ENCODE measurements at places on chromosomes 1 and 21. TPM values are rescaled to one million over a fixed set of nuclear protein-coding genes. Genes with fewer than 3 reads are reported as not detected.
A peak's percentile ranks its signal among the peaks of the same experiment; 100 is the strongest.

The FNDC10 gene
- total RNA-seq, result 2.8 TPM

The PALMD gene
- total RNA-seq, result not detected

DNA sequence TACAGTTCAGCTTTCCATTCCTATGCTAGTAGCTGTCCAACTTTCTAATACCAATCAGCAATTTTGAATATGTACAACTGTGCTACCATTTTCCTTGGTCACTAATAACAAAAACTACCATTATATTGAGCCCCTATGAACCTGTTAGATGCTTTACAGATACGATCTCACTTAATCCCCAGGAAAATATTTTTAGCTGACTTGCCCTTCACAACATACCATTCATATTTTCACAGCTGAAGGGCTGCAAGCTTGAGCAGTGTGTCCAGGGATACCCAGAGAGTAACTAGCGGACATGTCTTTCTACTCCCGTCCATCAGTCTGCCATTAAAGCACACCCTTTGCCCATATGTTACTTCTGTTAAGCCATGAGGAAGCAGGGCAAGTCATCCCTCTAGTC, 140.5 kb downstream of the SPATA46 start:
- H3K27ac ChIP-seq, result no peak overlapping the region
- no peak overlapping the region for H3K4me3 ChIP-seq
- H3K4me1 ChIP-seq, result no peaks in the 10 kb centered on the region
- no peak for DNase-seq

GRCh38 chr1:221274373-221274772, 395.1 kb downstream of the HLX start:
- no peak overlapping the region for H3K4me3 ChIP-seq
- H3K4me1 ChIP-seq, result no peaks in the 10 kb centered on the region
- H3K27me3 ChIP-seq, result no peaks in the 10 kb centered on the region
- DNase-seq, result no peak
- no peak overlapping the region for H3K27ac ChIP-seq
- H3K36me3 ChIP-seq, result no peaks in the 10 kb centered on the region

DNA sequence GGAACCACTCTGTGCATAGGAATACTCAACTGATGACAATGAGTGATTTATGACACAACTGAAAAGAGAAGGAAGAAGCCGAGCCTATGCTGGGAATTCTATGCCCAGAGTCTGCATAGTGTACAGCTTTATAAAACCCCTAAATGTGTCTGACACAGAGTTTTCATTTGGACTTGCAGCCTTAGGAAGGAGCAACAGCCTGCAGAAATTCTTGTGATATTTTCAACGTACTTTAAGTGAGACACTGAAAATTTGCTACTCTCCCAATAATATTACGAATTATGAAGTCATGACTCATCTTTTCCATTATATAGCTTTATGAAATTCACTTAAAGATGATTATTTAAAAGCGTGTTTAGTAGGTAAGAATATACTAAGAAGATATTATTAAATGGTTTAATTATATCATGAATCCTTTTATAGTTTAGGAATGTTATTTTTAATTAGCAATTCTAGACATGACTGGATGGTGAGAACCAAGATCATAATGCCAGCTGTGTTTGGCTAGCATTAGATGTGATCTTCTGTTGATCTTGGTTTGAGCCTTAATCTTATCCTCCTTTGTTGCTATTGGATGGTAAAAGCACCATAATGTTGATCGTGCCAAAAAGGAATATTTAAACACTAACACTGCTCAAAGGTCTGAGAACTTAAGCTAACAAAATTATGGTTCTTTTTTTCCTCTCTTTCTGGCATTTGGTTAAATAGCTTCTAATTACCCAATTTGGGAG, 785.1 kb upstream of the ADGRL4 start:
- no peaks in the 10 kb centered on the region for H3K4me1 ChIP-seq
- no peak overlapping the region for H3K27ac ChIP-seq
- no peak for DNase-seq
- H3K4me3 ChIP-seq, result no peak overlapping the region
- no peaks in the 10 kb centered on the region for H3K36me3 ChIP-seq

- peaks cover 6% of the 10 kb centered on the region for H3K36me3 ChIP-seq
- peak; percentile 38 for DNase-seq
- peak overlapping the region; percentile 51 for H3K4me3 ChIP-seq
- no peak overlapping the region for H3K27ac ChIP-seq
- H3K27me3 ChIP-seq, result no peaks in the 10 kb centered on the region
- peaks cover 36% of the 10 kb centered on the region for H3K4me1 ChIP-seq
Observed at GRCh38 chr1:2587071-2587859, 688 bp downstream of the PRXL2B start.

GRCh38 chr1:92482665-92483609, 3.8 kb downstream of the GFI1 start:
- peaks cover 62% of the 10 kb centered on the region for H3K4me1 ChIP-seq
- H3K27ac ChIP-seq, result no peak overlapping the region
- DNase-seq, result peak; percentile 64
- peaks cover 11% of the 10 kb centered on the region for H3K36me3 ChIP-seq
- peak overlapping the region; percentile 65 for H3K4me3 ChIP-seq
- no peaks in the 10 kb centered on the region for H3K27me3 ChIP-seq

GRCh38 chr1:12544357-12544756, 73.7 kb downstream of the DHRS3 start:
- H3K4me1 ChIP-seq, result peaks cover 4% of the 10 kb centered on the region
- no peak for DNase-seq
- H3K27me3 ChIP-seq, result no peaks in the 10 kb centered on the region
- H3K36me3 ChIP-seq, result no peaks in the 10 kb centered on the region

DNA sequence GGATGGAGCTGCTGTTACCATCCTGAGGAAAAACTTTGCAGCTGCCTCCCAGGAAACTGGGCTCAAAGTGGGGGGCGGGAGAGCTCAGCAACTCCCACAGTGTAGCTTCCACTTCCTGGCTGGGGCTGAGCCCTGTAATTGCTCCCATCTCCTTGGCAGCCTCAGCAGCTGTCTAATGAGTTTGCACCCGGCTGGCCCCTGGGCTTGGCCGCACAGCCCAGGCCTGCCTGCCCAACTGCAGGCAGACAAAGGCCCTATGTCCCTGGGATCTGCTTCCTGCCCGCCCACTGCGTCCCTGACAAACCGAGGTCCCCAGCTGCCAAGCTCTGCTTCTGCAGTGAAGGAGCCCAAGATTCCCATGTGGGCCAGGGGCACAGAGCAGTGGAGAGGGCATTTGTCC, 30.1 kb downstream of the EDN2 start:
- H3K27me3 ChIP-seq, result no peaks in the 10 kb centered on the region
- H3K27ac ChIP-seq, result no peak overlapping the region
- H3K4me3 ChIP-seq, result no peak overlapping the region
- DNase-seq, result no peak
- H3K4me1 ChIP-seq, result no peaks in the 10 kb centered on the region

DNA sequence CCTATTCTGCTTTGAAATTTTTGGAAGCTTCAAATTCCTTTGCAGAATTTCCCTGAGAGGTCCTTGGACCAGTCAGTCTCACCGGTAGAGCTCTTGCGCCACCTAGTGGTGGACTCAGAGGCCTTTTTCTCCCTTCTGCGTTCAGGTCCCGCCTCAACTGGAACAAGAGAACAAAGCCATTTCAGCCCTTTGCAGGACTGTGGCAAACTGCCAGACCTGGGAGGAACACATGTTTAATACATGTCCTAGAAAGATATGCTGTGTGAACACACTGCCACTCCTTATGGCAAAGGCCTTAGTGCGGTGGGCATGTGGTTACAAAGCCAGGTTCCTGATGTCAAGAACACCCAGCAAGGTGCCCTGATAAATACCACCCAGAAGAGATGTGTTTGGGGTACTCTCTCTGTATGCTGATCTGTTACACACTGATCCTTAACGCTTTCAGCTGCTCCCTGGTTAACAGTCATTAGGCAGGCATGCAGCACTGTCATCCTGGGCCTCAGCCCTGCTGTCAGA, 82.2 kb upstream of the SSX2IP start:
- no peak overlapping the region for H3K27ac ChIP-seq
- no peak overlapping the region for H3K4me3 ChIP-seq
- DNase-seq, result peak; percentile 68
- no peaks in the 10 kb centered on the region for H3K4me1 ChIP-seq

The SPATA46 gene
- not detected for total RNA-seq

The KLHDC7A gene
- not detected for total RNA-seq

DNA sequence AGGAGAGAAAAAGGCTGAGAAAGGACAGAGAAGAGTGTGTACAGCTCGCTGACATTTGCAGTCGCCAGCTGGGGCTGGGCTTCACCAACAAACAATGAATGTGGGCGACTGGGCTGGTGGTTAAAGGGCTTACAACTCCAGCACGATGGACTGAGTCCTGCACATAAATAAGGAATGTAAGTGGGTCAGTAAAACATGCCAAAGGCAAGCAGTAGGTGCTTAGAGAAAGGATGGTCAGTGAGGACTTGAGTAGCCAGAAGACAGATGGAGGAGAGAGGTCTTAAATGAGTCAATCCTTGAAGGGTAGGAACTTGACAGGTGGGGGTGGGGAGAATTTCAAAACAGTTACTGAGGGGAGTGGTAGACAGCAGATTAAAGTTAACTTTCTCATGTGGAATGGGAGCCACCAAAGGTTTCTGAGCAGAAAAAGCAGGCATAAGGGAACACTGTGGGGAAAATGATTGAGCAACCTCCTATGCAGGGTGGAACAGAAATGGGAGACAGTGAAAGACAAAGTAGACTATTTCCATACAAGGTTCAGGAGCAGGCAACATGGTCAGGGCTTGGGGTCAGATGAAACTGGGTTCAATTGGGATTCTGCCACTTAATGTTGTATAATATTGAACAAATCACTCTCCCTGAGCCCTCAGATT, 37.4 kb downstream of the GADD45A start:
- DNase-seq, result no peak
- H3K36me3 ChIP-seq, result no peaks in the 10 kb centered on the region
- H3K4me1 ChIP-seq, result no peaks in the 10 kb centered on the region

The NBPF14 gene
- total RNA-seq, result 51.8 TPM

DNA sequence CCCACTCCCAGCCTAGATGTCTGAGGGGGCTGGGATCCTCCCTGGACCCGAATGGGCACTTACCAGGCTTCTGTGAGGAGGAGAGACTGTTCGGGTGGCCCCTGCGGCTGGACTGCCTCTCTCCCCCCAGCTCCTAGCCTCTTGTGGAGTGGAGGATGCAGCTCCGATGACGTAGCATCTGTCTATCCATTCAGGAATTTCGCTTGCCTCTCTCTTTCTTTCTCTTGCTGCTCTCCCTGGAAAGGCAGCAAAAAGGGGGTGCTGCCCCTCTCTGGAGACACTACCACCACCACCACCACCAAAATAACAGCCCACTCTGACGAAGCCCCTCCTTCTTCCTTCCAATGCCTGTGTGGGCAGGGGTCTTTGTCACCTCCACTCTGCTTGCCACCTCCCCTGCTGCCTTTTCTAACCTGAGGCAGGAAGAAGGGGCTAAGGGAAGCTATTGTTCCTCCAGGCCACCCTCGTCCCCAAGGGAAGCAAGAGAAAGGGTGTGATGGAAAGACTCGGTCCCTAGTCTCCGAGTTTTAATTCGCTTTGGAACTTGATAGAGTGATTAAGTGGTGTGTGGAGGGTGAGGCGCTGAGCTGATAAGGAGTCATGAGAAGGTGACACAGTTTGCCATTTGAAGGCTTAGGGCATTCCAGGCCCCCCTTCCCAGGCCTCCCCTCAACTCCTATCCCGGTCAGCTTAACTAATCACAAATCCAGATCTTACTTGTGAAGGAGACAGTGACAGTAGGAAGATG, 60.5 kb downstream of the RHBG start:
- no peaks in the 10 kb centered on the region for H3K36me3 ChIP-seq
- no peaks in the 10 kb centered on the region for H3K4me1 ChIP-seq
- no peak for DNase-seq
- no peak overlapping the region for H3K27ac ChIP-seq

The SYCP1 gene
- not detected for total RNA-seq

- H3K36me3 ChIP-seq, result no peaks in the 10 kb centered on the region
- H3K4me3 ChIP-seq, result no peak overlapping the region
- no peaks in the 10 kb centered on the region for H3K27me3 ChIP-seq
Observed at GRCh38 chr1:59139396-59139795, 157.5 kb upstream of the FGGY start.

DNA sequence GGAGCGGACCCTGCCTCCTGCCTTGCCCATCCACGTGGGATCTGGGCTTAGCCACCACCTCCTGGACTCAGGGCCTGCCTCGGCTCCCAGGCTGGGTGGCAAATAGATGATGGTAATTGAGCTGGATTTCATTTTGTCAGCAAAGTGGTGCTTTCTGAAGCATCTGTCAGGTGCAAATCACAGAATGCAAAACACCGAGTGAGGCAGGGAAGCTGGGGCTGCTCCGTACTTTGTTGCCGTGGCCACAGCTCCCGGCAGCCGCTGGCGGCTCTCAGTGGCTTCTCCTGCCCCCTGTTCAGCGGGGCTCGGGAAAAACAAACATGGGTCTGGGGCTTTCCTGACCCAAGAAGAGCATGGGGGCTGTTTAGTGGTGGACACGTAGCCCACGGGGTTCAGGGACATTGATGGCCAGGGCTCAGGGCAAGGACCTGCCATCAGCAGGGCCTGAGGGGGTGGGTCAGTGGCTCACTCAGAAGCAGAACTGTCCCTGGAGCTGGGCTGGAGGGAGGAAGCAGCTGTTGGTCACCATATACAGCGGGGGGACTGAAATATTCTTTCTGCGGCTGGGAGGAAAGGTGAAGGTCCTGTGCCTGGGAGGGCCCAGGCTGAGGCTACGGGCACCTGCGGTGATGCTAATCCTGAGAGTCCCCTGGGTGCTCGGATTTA, 130.0 kb upstream of the VAMP3 start:
- no peaks in the 10 kb centered on the region for H3K27me3 ChIP-seq
- no peak for DNase-seq
- H3K4me1 ChIP-seq, result no peaks in the 10 kb centered on the region
- no peak overlapping the region for H3K4me3 ChIP-seq

DNA sequence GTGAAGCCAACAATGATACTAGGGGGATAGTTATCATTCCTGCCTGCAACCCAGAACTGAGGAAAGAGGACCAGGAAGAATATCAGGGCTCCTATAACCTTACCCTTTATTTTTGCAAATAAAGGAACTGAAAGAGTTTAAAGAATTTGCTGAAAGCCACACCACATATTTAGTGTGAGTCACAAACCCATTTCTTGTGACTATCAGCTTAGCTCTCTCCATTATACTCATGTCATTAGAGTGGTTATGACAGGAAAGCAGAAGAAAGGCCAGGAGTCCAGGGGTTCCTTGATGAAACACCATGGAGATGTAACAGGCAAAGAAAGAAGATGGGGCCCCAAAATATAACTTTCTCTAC, 141.1 kb upstream of the SAMSN1 start:
- no peak overlapping the region for H3K4me3 ChIP-seq
- H3K27me3 ChIP-seq, result no peaks in the 10 kb centered on the region
- H3K27ac ChIP-seq, result peak overlapping the region; percentile 7
- H3K4me1 ChIP-seq, result peaks cover 9% of the 10 kb centered on the region

The ARHGEF16 gene
- total RNA-seq, result not detected

The SELP gene
- 5.4 TPM for total RNA-seq

DNA sequence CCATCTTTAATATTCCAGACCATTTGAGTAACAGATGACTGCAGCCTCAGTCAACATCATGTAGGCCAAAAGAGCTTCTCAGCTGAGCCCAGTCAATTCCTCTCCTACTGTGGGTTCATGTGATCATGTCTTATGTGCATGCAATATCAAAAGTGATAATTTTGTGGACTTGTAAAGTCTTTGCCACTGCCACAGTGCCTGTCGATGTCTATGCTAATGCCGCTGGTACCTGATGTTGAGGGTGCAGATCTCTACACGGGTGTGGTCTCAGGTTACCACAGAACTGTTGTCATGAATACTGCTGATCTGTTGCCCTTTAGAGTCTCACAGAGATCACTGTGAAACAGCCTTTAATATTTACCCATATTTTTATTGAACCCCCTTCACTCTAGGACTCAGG, 11.3 kb upstream of the C1orf141 start:
- no peaks in the 10 kb centered on the region for H3K36me3 ChIP-seq
- no peak overlapping the region for H3K4me3 ChIP-seq
- DNase-seq, result no peak
- H3K27me3 ChIP-seq, result no peaks in the 10 kb centered on the region

- peaks cover 19% of the 10 kb centered on the region for H3K36me3 ChIP-seq
- no peak for DNase-seq
- H3K27me3 ChIP-seq, result no peaks in the 10 kb centered on the region
- H3K27ac ChIP-seq, result peak overlapping the region; percentile 88
- peak overlapping the region; percentile 94 for H3K4me3 ChIP-seq
Observed at GRCh38 chr1:19484338-19484797, 971 bp downstream of the CAPZB start.

Data from natural killer cell (primary cell).